ENCODE measurements at places on chromosomes 16 and 17. TPM values are rescaled to one million over a fixed set of nuclear protein-coding genes. Genes with fewer than 3 reads are reported as not detected.

DNA sequence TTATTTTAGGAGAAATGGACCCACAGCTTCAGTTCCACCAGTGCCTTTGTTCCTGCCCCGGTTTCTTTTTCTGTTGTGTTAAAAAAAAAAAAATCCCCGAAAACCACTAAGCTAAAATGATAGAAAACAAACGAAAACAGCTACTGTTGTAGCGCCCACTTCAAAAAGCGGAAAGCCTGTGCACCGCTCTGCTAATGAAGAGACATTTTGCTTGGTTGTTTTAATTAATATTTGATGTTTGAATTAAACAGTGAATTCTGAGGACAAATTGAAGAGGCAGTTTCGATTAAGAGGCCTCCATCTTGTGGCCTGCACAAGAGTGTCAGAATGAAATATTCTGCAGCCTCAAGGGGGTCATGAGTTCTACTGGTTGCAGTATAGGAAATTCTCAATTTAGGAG, 186.7 kb downstream of the RPTOR start:
- DNase-seq = no peak
- H3K27ac ChIP-seq = peak overlapping the region; percentile 95
- peaks cover 11% of the 10 kb centered on the region for H3K36me3 ChIP-seq
- H3K4me3 ChIP-seq = peak overlapping the region; percentile 86

DNA sequence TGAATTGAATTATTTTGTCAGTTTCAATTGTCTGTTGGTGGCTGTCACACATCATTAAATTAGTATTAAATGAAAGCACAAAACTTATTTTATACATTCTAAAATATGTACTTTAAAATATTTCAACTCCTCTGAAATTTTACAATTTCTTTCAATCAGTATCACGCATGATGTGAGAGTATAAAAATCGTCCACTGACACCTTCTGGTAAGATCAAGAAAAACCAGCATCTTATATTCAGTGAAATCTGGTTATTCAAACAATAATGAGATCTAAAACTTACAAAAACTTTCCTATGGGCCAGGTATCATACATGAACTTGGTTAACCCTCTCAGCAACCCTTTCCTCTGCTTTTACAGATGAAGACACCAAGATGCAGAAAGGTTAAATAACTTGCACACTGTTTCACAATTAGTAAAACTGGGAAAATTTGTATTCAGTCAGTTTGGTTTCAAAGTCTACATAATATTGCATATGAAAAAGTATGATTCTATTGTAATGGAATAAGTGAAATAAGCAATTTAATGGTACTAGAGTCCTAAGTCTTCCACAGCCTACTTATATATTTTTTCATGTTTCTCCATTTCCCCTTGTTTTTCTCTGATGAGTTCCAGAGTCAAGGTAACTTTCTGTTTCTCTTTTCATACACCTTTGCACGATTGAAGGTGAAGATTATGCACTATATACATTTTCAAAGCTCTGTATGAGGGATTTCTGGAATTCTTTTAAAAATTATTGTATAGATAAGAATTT, 58.7 kb downstream of the EFCAB5 start:
- H3K27ac ChIP-seq = no peak overlapping the region
- H3K36me3 ChIP-seq = no peaks in the 10 kb centered on the region
- H3K4me3 ChIP-seq = no peak overlapping the region
- H3K27me3 ChIP-seq = no peaks in the 10 kb centered on the region

DNA sequence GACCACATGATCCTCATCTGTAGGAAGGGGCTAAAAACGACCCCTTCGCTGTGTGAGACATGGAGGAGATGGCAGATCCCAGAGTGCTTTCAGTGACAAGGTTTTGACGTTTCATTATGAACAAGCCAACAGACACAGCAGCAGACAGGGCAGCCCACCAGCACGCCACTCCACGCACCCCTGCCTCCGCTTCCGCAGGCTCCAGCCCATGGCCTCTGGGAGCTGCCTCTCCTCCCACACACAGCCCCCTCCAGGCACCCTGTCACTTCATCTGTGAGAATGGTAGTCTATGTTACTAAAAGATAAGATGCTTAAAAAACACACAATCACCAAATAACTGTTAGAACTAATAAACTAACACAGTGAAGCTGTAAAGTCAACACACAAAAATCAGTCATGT, 12.3 kb upstream of the ADCY7 start:
- H3K36me3 ChIP-seq = no peaks in the 10 kb centered on the region
- H3K4me3 ChIP-seq = no peak overlapping the region
- no peak for DNase-seq
- no peaks in the 10 kb centered on the region for H3K27me3 ChIP-seq

DNA sequence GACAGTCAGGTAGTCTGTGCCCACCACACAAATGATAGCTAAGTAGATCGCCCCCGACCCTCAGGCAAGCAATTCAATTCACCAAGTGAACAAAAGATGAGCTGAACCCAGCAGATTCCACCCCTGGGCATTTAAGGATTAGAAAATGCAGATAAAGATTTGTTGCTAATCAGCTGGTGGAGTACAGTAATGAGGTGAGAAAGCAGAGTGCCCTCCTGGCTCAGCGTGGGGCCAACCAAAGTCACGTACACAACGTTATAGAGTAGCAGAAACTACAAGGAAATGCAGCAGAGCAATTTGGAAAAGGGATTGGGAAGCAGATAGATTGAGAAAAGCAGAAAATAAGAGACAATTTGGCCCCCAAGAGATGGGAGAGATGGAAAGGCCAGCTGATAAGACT, 91.2 kb downstream of the SOX9 start:
- H3K27ac ChIP-seq = no peak overlapping the region
- DNase-seq = no peak
- H3K4me1 ChIP-seq = no peaks in the 10 kb centered on the region
- H3K36me3 ChIP-seq = no peaks in the 10 kb centered on the region
- no peaks in the 10 kb centered on the region for H3K27me3 ChIP-seq

DNA sequence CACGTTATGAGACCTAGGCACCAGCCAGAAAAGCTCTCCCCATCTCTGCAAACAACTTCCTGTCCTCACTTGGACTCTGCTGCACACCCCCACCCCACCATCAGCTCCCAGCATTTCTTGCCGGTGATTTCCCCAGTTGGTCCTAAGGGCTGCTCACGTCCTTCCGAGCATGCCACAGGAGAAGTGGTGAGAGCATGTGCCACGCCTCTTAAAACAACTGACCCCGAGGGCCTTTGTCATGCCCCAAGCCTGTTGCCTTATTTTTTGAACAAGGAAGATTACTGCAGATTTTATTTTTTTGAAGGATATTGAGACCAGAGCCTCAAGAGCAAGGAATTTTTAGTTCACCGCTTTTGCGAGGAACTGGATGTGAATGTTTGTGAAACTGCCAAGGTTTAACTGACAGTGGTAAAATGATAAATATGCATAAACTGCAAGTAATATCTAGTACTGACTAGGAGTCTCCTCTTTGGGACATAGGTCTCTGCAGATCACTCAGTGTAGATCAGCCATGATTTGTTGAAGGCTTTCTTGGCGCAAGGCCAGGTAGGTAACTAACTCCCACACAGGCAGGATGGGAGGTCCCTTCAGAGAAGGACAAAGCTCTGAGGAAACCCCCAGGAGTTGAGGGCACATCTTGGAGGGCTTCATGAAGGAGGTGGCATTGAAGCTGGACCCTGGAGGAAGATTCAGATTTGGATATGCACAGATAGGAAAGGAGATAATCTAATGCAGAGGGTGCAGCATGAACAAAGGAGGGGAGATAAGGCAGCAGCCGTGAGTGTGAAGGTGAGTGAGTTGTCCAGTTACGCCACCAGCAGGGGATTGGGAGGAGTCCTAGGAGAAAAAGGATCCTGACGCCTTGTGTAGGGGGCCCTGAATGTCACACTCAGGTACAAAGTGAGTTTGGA, 44.7 kb downstream of the TMEM132E start:
- no peak overlapping the region for H3K4me3 ChIP-seq
- peaks cover 44% of the 10 kb centered on the region for H3K27me3 ChIP-seq
- H3K27ac ChIP-seq = no peak overlapping the region

DNA sequence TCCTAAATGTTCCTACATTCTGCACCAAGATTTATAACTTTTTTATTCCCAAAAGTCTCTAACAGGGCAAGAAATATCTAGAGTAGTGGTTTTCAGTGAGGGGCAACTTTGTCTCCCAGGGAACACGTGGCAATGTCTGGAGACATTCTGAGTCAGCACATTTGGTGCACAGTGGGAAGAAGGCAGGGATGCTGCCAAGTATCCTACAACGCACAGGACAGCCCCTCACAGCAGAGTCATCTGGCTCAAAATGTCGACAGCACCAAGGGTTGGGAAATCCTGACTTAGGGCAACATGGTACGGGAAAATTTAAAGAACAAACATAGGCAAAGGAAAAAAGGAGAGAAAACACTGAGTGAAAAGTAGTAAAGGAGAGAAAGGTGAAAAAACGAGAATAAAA, 61.8 kb downstream of the SMG6 start:
- peaks cover 5% of the 10 kb centered on the region for H3K4me1 ChIP-seq
- no peak overlapping the region for H3K4me3 ChIP-seq

DNA sequence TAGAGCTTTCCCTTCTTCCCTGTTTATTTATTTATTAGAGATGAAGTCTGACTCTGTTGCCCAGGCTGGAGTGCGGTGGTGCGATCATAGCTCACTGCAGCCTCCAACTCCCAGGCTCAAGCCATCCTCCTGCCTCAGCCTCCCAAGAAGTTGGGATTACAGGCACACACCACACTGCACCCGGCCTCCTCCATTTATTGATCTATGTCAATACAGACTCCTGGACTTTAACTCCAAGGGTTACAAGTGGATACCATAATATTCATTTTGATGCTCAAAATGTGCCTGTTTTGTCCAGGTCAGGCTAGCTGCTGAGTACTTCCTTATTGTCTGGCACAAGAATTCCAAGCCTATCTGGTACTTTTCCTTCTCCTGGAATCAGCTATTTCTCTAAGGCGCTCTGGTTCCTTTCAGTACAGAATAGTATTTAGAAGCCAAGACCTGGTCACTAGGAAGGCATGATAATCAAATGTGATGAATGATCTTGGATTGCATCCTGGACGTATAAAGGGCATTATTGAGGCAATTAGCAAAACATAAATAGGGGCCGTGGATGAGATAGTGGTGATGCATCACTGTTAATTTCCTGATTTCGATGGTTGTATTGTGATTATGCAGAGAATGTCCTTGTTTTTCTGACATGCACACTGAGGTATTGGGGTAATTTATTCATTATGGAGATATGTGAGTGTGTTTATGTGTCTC, 21.7 kb downstream of the IL4R start:
- peak overlapping the region; percentile 53 for H3K27ac ChIP-seq
- H3K4me1 ChIP-seq = peaks cover 18% of the 10 kb centered on the region
- no peak for DNase-seq
- peaks cover 4% of the 10 kb centered on the region for H3K36me3 ChIP-seq

DNA sequence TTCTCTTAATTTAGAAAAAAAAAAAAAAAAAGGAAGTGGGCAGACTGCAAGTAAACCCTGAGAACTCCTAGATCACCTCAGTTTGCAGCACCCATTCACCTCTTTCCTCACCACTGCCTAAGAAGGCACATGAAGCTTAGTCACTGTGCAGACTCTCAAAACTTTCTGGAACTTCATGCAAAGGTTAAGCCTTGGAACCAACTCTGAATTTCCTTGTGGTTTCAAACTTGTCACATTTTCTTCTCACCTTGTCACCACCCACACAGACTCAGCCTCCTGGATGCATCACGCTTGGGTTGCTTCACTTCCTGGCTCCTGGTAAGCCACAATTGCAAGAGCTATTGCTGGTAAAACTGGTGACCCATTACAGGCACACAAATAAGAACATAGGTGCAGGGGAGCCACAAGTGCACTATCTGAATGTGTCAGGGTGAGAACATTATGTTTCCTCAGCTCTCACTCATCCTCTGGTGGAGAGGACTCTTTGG, 15.0 kb upstream of the CPD start:
- H3K4me3 ChIP-seq = peak overlapping the region; percentile 69
- no peaks in the 10 kb centered on the region for H3K36me3 ChIP-seq
- H3K27ac ChIP-seq = no peak overlapping the region
- H3K4me1 ChIP-seq = peaks cover 39% of the 10 kb centered on the region
- peak; percentile 72 for DNase-seq

DNA sequence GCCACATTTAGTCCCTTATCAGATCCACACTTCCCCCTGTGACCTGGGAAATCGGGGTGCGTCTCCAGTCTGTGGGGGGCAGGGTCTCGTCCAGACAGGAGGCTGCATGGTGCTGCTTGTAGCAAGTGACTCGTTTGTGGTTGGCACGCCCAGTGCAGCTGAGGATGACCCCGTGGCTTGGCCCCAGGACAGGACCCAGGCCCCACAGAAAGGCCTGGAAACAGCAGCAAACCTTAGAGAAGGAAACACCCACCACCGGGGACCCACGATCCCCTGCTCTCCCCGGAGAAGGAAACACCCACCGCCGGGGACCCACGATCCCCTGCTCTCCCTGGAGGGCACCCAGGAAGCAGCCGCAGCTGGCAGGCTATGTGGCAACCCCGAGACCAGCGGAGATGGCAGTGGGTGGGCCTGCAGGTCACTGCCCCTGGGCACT, 8.2 kb upstream of the C16orf95 start:
- H3K27ac ChIP-seq = peak overlapping the region; percentile 31
- no peaks in the 10 kb centered on the region for H3K36me3 ChIP-seq
- H3K27me3 ChIP-seq = no peaks in the 10 kb centered on the region

- no peaks in the 10 kb centered on the region for H3K36me3 ChIP-seq
- H3K27ac ChIP-seq = no peak overlapping the region
- no peaks in the 10 kb centered on the region for H3K4me1 ChIP-seq
- peaks cover 14% of the 10 kb centered on the region for H3K27me3 ChIP-seq
These were observed 23.7 kb downstream of the ITPRIPL2 start for GRCh38 chr16:19137201-19138128.

GRCh38 chr16:79632289-79632688, 31.8 kb upstream of the MAF start:
- DNase-seq = no peak
- no peaks in the 10 kb centered on the region for H3K4me1 ChIP-seq
- no peak overlapping the region for H3K27ac ChIP-seq
- peaks cover 10% of the 10 kb centered on the region for H3K27me3 ChIP-seq
- H3K4me3 ChIP-seq = no peak overlapping the region
- H3K36me3 ChIP-seq = no peaks in the 10 kb centered on the region

- no peak overlapping the region for H3K4me3 ChIP-seq
- H3K36me3 ChIP-seq = no peaks in the 10 kb centered on the region
- no peak for DNase-seq
- no peaks in the 10 kb centered on the region for H3K27me3 ChIP-seq
These were observed 7.8 kb downstream of the SLC47A2 start for GRCh38 chr17:19708431-19709175.

DNA sequence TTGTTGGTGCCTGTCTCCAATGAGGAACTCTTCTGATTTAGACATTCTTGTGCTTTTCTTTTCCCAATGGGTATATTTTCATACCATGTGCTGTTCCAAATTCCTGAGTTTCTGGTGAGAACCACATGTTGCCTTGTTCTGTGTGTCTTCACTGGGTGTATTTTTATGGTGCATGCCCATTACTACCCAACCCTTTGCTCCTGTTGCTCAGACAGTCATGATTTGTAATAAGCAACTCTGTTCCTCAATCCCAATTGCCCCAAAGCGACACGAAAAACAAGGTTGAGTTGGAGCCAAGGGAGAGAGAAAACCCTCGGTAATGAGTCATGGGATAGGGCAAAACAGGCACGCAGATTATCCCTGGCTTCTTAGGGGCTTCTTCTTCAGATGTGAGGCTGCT, 101.8 kb downstream of the ABCA8 start:
- H3K4me3 ChIP-seq = no peak overlapping the region
- no peak overlapping the region for H3K27ac ChIP-seq
- DNase-seq = no peak
- no peaks in the 10 kb centered on the region for H3K4me1 ChIP-seq
- peaks cover 10% of the 10 kb centered on the region for H3K27me3 ChIP-seq
- H3K36me3 ChIP-seq = no peaks in the 10 kb centered on the region

Gene CHST5
- not detected for polyA plus RNA-seq

Gene ITGAD
- 0.52 TPM for polyA plus RNA-seq

Gene TMEM238L
- not detected for polyA plus RNA-seq

Gene GFAP
- 0.06 TPM for polyA plus RNA-seq

Gene MARCHF10
- 0.64 TPM for polyA plus RNA-seq

Gene TRPV3
- not detected for polyA plus RNA-seq

Gene ZSCAN10
- polyA plus RNA-seq = not detected

Gene GCGR
- polyA plus RNA-seq = not detected

Measured in naive thymus-derived CD8-positive, alpha-beta T cell (primary cell).